ENCODE measurements at places on chromosomes 7 and 10.

DNA sequence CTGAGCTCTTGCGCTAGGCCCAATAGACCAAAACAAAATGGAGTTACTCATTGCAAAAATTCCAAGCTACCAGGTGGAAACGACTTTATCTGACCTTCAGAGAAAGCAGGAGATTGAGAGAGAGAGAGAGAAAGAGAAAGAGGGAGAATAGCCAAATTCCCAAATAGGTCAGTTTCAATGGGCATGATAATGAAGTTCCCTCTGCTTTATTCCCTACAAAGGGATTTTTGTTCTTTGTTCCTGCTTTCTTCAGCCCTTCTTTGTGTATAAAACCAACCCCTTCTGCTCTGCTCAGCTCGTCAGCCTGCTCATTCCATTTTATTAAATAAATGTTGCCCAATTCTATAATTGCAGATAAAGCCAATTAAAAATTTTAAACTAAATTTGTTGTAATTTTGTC lies 45.0 kb upstream of the GPR37 start:
- no peak for DNase-seq

DNA sequence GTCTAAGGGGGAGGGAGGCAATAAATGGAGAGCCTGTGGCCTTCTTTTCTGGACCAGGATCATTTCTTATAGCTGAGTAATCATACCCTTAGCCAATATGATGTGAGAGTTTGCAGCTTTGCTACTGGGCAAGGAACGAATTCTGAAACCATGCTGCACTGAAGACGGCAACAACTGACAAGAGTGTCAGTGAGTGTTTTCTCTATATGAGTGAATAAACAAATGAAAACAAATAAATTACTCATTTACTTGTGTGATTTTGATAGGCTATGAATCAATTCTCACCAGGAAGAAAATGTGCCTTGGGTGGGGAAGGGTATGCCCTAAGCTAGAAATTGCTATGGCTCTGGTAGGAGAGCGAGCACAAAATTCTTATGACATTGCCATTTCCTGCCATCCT lies 79.4 kb upstream of the LRRN3 start:
- no peak for DNase-seq

DNA sequence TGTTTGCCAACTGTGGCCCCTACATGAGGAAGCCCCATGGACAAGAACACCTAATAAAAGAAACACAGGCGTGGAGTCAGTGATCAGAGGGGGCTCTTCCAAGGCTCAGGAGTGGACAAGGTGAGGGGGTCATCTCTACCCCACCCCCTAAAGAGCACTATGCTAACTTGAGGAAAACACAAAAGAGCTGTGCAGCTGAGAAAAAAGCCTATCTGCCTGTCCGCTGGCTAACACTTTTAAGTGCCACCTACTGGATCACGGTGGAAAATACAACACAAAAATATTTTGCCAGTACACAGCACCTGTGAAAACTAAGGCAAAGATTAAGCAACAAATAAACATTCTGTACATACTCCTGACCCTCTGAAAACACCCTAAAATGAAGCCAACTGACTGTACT lies 53.1 kb upstream of the COBL start:
- DNase-seq: no peak

GRCh38 chr10:11341283-11341960 lies 270.0 kb downstream of the USP6NL start:
- DNase-seq: no peak
